ENCODE measurements at places on chromosomes 4 and X.

- no peak for DNase-seq
These were observed 436.4 kb downstream of the PCDH19 start for GRCh38 chrX:99973572-99974226.

DNA sequence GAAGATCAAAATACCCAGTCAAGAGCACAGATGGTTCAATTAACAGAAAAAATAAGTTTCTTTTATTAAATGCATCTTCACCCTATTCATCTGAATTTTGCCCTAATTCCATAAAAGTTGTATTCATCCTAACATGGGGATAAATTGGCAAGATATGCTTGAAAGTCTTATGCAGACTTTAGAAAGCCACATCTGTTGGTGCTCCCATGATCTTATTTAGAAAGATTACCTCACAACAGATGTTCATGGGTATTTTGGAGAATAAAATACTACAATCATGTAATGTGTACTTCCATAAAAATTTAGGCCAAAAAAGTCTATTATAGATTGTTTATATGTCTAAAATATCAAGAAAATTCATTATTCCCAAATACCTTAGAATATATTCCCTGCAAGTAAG, 510.3 kb downstream of the TECRL start:
- no peak for DNase-seq

DNA sequence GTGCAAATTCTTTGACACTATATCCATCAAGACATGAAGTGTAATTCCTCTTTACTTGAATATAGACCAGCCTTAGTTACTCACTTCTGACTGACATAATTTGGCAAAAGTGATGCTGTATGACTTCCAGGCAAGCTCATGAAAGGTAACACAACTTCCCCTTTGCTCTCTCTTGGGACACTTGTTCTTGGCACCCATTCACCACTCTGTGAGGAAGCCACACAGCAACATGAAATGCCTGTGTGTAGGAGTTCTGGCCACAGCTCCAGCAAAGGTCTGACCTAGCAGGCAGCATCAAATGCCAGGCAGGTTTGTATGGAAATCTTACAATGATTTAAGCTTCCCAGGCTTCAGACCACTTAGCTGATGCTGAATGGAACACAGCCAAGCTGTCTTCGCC, 280.3 kb downstream of the PDHA2 start:
- DNase-seq = no peak

GRCh38 chrX:134849390-134849789, 141.4 kb upstream of the SMIM10 start:
- DNase-seq = no peak

DNA sequence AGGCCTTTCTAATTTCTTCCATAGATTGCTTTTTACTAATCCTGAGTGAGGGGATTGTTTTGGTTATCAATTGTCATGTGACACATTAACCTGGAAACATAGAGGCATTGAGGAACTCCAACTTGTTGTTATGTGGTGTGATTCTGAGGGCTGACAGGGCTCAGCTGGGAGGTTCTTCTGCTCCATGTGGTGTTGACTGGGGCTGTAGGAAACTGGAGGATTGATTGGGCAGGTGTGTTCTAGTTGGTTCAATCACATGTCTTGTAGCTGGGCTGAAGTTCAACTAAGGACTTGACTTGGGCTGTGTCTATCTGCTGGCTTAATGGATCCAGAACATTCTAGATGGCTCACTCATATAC, 10.8 kb upstream of the CRLF2 start:
- no peak for DNase-seq

GRCh38 chrX:119997570-119997969, 54.0 kb upstream of the NKAP start:
- no peak for DNase-seq

DNA sequence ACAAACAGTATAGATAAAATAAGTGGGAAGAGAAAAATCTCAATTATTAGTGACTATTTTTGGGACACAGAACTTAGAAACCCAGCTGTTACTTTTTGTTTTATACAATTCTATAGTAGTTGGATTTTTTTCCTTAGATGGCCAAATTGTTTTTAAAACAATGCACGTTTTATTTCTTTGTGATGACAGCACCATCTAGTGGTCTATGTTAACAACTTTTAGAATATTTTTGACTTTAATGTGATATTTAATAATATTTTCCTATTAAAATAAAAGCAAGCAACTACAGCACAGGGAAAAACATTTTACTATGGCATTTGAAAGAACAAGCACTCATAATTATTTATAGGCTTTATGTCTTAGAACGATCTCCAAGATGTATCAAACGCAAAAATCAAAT, 5.6 kb upstream of the SMIM31 start:
- DNase-seq = no peak

- no peak for DNase-seq
These were observed at the start of gene GABRE for GRCh38 chrX:151974336-151975227. Gene GABRE, minus strand, starts transcription at chrX:151974676. Its CDS starts 51 bp downstream, at chrX:151974625.

- DNase-seq = no peak
These were observed 63.0 kb downstream of the SEC24D start for GRCh38 chr4:118772767-118773428.

Measured in activated CD8-positive, alpha-beta memory T cell treated with anti-CD3 and anti-CD28 coated beads for 48 hours (primary cell).